Activated CD4-positive, alpha-beta T cell treated with anti-CD3 and anti-CD28 coated beads, Interleukin-2, amount 10 ng/mL, durations not matched to agents 7 days and 5 days (primary cell): ENCODE measurements at places on chromosomes 4 and X. TPM values are rescaled to one million over a fixed set of nuclear protein-coding genes. Genes with fewer than 3 reads are reported as not detected.

DNA sequence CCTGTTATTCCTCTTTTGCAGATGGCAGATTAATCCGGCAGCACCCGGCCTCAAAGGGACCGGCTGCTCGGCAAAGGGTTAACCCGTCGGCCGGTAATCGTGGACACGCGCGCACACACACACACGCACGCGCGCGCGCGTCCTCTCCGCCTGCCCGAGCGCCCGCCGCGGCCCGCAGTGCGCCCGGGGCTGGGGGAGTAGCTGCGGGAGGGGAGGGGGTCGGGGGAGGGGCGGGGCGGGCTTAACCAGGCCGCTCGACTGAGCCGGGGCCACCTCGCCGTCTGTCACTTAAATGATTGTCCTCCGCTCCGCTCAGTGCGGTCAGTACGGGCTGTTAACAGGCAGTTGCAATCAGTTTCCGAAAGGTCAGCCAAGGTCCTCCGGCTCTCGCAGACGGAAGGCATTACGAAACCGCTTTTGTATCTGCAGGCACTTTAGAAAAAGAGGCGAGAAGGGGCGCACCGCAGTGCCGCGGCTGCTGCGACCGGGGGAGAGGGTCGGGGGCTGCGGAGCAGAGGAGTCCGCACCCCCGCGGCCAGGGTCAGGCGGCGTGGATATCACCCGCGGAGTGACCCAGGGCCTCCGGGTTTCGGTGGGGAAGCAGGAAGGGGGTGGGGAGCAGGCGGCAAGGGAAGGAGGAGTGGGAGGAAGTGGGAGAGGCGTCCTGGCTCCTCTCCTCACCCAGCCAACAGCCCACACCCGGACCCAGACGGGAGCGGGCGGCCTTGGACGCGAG lies 57.3 kb upstream of the BCOR start:
- H3K4me3 ChIP-seq, result peak overlapping the region; percentile 69
- no peaks in the 10 kb centered on the region for H3K27me3 ChIP-seq
- H3K27ac ChIP-seq, result no peak overlapping the region
- H3K4me1 ChIP-seq, result peaks cover 18% of the 10 kb centered on the region
- no peak for DNase-seq

- peaks cover 27% of the 10 kb centered on the region for H3K4me1 ChIP-seq
- H3K27me3 ChIP-seq, result no peaks in the 10 kb centered on the region
- H3K4me3 ChIP-seq, result peak overlapping the region; percentile 80
These were observed 12.9 kb downstream of the DIPK2B start for GRCh38 chrX:45187731-45188130.

DNA sequence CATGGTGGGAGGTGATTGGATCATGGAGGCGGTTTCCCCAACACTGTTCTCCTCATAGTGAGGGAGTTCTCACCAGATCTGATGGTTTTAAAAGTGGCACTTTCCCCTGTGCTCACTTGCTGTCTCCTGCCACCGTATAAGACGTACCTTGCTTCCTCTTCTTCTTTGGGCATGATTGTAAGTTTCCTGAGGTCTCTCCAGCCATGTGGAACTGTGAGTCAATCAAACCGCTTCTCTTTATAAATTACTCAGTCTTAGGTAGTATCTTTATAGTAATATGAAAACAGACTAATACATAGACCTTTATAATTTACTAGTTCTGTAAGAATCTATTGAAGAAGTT lies 82.5 kb upstream of the PITX2 start:
- no peaks in the 10 kb centered on the region for H3K4me1 ChIP-seq
- no peak overlapping the region for H3K27ac ChIP-seq
- DNase-seq, result no peak
- no peak overlapping the region for H3K4me3 ChIP-seq

- no peaks in the 10 kb centered on the region for H3K27me3 ChIP-seq
- H3K4me1 ChIP-seq, result no peaks in the 10 kb centered on the region
- no peak overlapping the region for H3K4me3 ChIP-seq
- no peak for DNase-seq
These were observed 28.3 kb downstream of the LANCL3 start for GRCh38 chrX:37599729-37600128.

MAGEB17 gene
- not detected for total RNA-seq

GRCh38 chr4:133102043-133102442 lies 47.1 kb upstream of the PCDH10 start:
- H3K36me3 ChIP-seq, result no peaks in the 10 kb centered on the region
- no peaks in the 10 kb centered on the region for H3K27me3 ChIP-seq
- no peak overlapping the region for H3K27ac ChIP-seq
- no peak for DNase-seq
- H3K4me1 ChIP-seq, result no peaks in the 10 kb centered on the region

GRCh38 chrX:105483011-105483410 lies 262.5 kb upstream of the TEX13A start:
- no peak for DNase-seq
- H3K27ac ChIP-seq, result no peak overlapping the region
- no peak overlapping the region for H3K4me3 ChIP-seq
- H3K27me3 ChIP-seq, result no peaks in the 10 kb centered on the region

DNAAF6 gene
- total RNA-seq, result not detected

DNA sequence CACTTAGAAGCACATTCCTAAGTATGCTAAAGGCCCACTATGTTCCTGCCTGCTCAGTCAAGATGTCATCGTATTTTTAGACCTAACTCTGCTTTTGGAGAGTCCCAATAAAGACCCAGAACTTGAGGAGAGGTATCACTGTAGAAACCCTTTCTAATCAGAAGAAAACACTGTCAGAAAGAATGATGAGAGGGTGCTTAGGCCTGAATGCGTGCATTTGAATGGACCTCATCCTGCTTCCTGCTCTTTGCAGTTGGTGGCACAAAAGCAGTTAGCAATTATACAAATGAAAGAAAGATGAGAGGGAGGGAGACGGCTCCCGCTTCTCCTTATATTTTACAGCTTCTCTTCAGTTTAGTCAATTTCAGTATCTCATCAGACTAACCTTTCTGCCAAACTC lies 987.2 kb downstream of the CCSER1 start:
- no peak for DNase-seq
- no peaks in the 10 kb centered on the region for H3K4me1 ChIP-seq
- H3K27ac ChIP-seq, result no peak overlapping the region

ZDHHC15 gene
- 0.05 TPM for total RNA-seq

DNA sequence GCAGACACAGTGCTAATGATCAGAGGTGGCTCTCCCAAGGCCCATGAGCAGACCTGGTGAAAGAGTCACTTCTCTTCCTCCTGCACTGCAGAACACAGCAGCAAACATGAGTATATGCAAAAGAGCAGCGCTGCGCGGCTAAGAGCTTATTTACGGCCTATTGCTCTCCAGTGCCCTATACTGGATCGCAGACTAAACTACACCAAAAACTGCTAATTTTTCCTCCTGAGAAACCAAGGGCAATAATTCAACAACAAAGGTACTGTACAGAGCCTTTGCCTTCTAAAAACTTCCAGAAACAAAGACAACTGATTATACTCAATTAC lies 702.5 kb downstream of the ARAP2 start:
- H3K4me1 ChIP-seq, result no peaks in the 10 kb centered on the region
- H3K36me3 ChIP-seq, result no peaks in the 10 kb centered on the region
- H3K27me3 ChIP-seq, result no peaks in the 10 kb centered on the region
- no peak for DNase-seq

DNA sequence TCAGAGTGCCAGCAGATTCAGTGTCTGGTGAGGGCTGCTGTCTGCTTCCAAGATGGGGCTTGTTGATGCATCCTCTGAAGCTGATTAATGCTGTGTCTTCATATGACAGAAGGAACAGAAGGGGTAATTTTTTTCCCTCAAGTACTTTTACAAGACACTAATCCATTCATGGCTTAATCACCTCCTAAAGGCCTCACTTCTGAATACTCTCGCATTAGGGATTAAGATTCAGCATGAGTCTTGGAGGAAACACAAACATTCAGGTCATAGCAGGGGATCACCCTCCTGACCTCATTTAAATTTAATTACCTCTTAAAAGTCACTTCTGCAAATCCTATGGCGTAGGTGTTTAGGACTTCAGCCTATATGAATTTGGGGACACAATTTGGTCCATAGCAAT lies 1145.5 kb upstream of the PCDH10 start:
- no peak overlapping the region for H3K4me3 ChIP-seq
- no peak for DNase-seq
- no peaks in the 10 kb centered on the region for H3K27me3 ChIP-seq
- H3K4me1 ChIP-seq, result no peaks in the 10 kb centered on the region
- no peak overlapping the region for H3K27ac ChIP-seq

GAGE13 gene
- total RNA-seq, result not detected

GLOD5 gene
- total RNA-seq, result not detected

NUDT9 gene
- 11.9 TPM for total RNA-seq

DNA sequence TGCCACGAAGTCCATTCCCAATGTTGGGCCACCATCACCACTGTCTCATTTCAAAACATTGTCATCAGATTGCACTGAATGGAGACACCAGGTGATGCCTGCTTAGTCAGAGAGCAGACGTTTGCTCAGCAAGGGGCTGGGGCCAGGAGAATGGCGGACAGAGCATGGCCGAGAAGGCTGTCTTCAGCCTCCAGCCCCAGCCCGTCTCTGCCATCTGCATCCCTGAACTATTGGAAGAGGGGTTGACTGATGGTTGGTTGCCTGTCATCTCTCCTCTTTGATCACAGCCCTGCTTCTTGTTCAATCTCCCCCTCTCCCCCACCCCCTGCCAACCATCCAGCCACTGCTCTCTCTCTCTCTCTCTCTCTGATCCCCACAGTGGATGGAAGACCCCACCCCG lies 140.9 kb downstream of the SHOX start:
- no peaks in the 10 kb centered on the region for H3K4me1 ChIP-seq
- H3K27me3 ChIP-seq, result no peaks in the 10 kb centered on the region
- no peaks in the 10 kb centered on the region for H3K36me3 ChIP-seq
